ENCODE measurements at places on chromosomes 3 and 15. TPM values are rescaled to one million over a fixed set of nuclear protein-coding genes. Genes with fewer than 3 reads are reported as not detected.

DNA sequence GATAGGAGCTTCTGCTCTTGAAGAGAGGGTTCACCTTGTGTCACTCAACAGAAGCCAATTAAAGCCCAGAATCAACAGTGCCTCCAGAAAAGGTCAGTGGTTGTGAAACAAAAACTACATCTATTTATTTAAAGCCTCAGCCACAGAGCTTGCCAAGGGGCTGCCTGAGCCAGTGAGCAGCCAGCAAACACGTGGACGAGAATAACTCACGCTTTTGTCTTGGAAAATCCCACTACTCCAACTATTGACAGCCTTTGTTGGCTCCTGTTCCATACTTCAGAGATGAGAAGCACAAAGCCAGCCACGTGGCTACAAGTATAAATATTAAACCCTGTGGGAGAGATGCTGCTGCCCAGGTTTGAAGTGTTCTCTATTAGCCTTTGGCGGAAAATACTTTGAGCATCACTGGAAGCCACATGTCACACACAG, 10.3 kb downstream of the GPR156 start:
- no peak for DNase-seq

DNA sequence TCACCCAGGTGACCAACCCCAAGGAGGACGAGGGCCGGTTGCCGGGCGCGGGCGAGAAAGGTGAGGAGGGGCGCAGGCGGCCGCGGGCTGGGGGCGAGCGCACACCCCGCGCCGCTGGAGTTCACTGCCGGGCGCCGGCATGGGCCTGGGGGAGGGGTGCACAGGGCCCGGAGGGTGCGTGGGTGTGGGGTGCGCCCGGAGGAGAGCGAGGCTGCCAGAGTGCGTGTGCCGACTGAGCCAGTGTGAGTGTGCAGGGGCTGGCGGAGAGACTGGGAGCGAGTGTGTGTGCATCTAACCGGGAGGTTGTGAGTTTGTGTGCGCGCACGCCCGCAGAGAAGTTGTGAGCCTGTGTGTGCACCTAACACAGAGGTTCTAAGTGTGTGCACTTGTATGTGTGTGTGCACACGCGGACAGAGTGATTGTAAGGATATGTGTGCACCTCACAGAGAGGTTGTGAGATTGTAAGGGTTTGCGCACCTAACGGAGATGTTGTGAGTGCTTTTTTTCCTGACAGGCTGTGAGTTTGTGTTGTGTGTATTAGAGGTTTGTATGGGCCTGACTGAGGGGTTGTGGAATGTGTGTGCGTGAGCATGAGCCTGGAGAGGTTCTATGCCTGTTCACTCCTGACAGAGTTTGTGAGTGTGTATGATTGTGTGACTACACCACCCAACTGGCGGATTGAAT, 681 bp downstream of the CTDSPL start:
- DNase-seq = no peak

The ANKRD34C gene
- total RNA-seq = not detected

The CLDN1 gene
- total RNA-seq = 1.4 TPM

GRCh38 chr15:49155834-49156627, 632 bp upstream of the COPS2 start:
- no peak for DNase-seq

DNA sequence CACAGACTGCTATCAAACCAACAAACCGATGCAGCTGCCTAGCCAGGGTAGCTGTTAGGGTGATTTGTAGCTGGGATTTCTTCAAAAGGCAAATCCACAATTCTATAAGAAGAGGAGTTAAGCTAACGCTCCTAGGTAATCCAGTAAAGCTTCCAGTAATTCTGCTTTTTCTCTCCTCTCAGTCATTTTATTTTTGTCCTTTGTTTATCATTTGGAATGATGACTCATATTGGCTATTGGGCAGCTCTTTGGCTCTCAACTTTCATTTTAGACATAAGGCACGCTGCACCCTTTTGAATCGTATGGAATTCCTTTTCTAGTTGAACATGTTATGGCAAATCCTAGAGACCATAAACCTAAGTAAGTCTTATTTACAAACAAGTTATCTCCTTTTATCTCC, 53.2 kb upstream of the PPARG start:
- no peak for DNase-seq

GRCh38 chr3:16399473-16399872, 114.0 kb downstream of the RFTN1 start:
- no peak for DNase-seq

DNA sequence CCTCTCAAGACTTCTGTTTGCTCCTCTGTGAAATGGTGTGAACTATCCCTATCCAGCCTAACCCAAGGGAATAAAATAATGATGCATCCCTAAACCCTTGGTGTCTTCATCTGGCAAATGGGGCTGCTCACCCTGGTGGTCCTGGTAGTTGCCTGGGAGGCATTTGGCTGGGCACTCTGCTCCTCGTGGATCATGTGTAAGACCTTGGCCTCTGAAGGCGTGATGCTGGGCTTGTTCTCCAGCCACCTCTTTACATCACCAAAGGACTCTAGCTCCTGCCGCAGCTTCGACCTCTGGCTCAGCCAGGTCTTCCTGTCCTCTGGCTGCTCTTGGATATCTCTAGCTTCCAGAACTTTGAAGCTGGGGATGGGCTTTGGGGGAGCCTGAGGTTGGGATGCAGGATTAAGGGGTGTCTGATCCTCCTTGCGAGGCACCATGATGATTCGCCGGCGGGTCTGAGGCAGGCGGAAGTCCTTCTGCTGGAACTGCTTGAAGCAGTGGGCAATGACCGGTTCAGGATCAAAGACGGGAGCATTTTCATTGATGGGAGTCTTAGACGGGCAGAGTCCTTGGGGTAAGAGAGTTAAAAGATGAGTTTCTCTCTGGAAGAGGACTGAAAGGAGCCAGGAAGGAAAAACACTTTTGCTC, 7.1 kb downstream of the EFCAB12 start:
- no peak for DNase-seq

The SLC6A1 gene
- total RNA-seq = not detected

DNA sequence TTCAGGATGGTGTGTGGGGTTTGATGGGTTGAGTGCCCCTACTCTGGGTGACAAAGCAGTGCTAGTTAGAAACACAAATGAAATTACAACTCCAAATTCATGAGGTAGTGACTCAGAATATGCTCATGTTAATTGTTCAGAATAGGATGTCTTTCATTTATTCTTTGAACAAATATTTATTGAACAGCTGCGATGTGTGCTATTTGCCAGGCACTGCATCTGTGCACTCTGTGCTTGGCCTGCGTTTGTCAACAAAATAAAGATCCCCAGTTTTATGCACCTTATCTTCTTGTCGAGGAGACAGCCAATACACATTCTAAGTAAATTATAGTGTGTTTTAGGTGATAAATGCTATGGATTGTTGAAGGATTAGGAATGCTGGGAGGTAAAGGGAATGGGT, 27.3 kb downstream of the MED12L start:
- no peak for DNase-seq

The CAMK2N2 gene
- 0.34 TPM for total RNA-seq

DNA sequence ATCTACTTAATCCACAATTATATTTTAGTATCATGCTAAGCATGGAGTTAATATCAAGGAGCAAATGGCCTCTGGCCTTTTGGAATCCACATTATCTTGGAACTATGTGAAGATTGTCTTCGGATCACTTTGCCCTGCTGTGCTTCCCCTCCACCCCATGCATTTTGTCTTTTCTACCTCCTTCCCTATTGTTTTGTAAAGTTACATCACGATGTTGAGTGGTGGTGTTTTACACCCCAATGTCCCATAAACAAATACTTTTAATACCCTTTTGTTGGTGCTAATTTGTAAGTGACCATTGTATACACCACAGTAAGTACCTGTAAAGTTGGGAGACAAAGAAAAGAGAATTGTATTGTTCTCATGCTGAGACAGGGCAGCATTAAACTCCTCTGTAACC, 258.4 kb upstream of the ZNF717 start:
- no peak for DNase-seq

GRCh38 chr3:186532598-186533072, 11.5 kb downstream of the CRYGS start:
- no peak for DNase-seq

DNA sequence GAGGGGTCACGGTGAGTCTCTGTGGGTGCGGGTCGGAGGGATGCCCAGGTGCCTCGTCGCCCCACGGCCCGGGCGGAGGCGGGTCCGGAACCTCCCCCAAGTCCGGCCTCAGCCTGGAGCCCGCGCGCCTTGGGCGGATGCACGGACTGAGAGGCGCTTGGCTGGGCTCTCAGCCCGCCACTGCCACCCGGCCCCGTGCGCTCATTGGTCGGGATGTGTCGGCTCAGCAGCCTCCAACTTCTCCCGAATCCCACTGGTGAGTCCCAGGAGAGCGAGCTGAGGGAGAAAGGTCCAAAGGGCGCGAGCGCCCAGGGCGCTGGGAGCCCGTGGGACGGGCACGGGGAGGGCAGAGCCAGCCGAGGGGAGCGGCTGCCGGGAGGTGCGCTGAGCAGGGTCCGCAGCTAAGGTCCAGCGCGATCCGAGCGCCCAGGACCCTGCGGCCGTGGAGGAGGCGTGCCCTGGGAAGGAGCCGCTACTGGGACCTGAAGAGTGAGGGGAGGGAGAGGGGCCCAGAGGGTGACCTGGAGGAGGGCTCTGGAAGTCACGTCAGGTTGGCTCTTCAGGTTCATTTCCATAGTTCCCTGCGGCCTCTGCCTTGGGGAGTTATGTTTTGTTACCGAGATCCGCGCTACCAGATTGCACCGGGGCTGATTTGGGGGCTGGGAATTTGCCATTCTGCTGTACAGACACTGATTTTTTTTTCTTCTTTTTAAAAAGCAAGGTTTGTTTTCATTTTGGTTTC, at the start of gene MME:
Gene MME (plus strand): TSS at position 574 of the 742 bp plus-strand sequence. CDS start 3,849 bp downstream, outside the sequence.
- DNase-seq = peak; percentile 2

DNA sequence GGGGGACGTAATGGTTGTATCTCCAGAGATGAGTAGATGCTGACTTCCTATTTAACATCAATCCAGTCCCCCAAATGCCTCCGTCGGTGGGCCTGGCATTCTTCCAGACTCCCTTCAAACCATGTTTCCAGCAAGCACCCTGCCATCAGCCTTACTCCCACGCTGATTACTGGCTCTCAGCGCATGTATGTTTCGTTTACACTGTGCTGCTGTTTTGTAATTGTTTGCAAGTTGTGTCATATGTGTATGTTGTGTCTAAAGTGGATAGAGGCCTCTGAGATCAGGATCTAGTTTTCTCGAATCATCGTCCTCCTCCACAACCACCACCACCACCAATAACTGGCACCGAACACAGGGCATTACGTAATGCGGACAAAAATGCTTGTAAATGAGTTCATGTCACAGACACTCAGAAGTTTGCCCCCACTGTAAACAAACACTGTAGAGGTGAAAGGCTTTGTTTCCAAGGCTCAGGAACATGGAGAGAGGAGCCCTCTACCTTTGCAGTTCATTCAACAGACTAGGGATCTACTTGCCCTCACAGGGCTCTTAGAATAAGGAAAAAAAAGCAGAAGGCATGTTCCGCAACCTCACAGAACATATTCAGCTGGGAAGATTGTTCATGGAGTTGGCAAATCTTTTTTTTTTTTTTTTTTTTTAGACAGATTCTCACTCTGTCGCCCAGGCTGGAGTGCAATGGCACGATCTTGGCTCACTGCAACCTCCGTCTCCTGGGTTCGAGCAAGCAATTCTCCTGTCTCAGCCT, 46.1 kb upstream of the SEMA4B start:
- DNase-seq = no peak

- DNase-seq = peak; percentile 61
Measured at GRCh38 chr3:54853573-54854404, 74.1 kb downstream of the LRTM1 start.

The TCAIM gene
- 19.7 TPM for total RNA-seq

The SCG5 gene
- total RNA-seq = 3.7 TPM

DNA sequence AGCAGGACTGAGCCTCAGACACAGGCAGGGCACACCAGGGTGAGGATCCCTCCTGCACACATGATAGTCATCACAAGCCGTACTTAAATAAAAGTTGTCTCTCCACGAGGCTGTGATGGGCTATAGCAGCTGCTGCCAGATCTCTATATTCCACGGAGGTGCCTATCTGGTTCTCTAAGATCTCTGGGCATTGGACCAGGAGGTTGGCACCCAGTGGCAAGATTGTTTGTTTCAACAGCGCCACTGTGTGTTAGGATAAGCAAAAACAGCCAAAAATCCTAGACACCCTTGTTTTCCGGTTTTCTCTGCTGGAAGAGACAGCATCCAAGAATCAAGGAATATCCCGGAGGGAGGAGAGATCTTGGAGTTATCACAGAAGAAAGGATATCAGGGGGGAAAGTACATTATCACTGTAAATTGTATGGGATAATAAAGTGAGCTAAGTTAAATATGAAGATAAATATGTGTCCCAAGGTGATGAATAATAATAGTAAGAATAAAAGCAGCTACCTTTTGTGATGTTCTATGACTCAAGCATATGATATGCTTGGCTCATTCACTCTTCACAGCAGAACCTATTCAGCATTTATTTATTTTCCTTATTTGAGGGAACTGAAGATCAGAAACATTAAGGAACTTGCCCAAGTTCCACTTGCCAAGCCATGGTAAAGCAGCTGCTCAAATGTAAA, 90.6 kb upstream of the AKAP13 start:
- peak; percentile 26 for DNase-seq

The WDR72 gene
- not detected for total RNA-seq

DNA sequence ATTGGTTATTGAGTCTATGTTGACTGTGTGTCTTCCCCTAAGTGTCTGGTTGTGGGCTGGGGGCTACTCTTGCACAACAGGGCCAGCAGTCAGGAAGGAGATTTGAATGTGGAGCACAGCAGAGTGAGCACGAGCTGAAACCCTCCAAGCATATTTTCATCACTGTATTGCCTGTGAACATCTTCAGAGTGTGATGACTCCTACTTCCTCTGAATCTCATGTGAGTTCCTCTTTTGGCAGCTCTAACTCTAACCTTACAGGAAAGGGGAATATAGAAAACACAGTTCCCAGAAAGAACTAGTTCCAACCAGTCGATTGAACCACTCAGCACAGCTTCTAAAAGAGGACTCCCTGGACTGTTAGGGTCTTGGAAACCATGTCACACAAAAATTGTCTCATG, 211.6 kb downstream of the RAP2B start:
- no peak for DNase-seq

GRCh38 chr3:72127844-72128243, 342.9 kb upstream of the PROK2 start:
- no peak for DNase-seq

- no peak for DNase-seq
Measured at GRCh38 chr3:135368316-135368715, 573.3 kb downstream of the EPHB1 start.

- no peak for DNase-seq
Measured at GRCh38 chr3:29686889-29687592, 406.2 kb downstream of the RBMS3 start.

The CLDN16 gene
- total RNA-seq = not detected

DNA sequence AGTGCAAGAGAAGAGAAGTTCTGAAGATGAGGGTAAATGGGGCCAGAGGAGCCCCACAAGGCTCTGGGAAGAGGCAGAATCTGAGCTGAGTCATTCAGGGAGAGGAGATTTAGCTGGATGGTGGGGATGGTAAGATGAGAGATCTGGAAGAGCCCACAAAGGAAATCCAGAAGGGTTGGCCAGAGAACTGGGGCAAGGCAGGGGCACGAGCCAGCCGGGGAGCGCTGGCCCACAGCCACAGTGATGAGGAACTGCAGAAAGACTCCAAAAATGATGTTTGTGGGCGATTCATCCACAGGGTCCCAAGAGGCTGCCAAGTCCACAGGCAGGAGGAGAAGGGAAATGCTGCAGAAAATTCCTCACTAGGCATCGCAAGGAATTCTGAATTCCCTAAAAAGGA, 75.9 kb upstream of the ATP2B2 start:
- no peak for DNase-seq

- no peak for DNase-seq
Measured at GRCh38 chr3:74271541-74271940, 342.9 kb downstream of the CNTN3 start.

The MB21D2 gene
- 1.5 TPM for total RNA-seq

The MEIS2 gene
- total RNA-seq = not detected

The WDR93 gene
- not detected for total RNA-seq

The SLC38A3 gene
- total RNA-seq = not detected

GRCh38 chr3:26104851-26105251, 315.0 kb downstream of the OXSM start:
- DNase-seq = no peak

Measured in activated naive CD4-positive, alpha-beta T cell treated with anti-CD3 and anti-CD28 coated beads, Interleukin-2, amount 50 U/mL, for 72 hours (primary cell).